ENCODE measurements at places on chromosomes 5 and 9.

DNA sequence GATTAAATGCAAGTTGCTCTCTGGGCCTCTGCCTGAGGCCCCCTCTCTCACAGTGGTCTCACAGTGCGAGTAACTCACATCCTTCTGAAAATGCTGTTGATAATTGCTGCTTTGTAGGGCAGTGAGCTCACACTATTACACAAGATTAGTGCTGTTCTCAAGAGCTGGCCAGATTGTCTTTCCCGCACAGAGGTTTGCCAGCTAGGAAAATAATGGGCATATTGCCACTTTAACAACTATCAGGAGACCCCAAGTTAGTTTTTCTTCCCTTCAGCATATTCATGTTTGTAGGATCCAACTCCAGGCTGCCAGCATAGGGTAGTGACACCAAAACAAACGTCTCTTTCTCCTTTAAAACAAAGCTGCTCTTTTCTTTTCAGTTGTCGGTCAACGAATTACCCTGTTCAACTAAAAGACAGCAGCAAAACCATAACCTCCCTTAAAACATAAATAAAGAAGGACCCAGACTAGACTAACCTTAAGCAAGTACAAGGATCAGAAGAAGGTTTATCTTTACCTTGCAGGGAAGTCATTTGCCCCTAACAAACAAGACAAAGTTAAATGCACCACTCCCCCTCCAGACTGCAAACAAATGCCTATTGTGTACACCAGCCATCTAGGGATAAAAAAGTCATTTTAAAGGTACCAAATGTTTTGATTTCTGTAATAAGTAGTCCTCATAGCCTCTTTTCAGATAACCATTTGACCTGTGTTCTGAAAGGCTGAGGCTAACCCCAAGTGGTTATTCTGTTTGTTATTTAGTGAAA, 91.4 kb downstream of the VCAN start:
- peak overlapping the region; percentile 51 for H3K27ac ChIP-seq
- no peaks in the 10 kb centered on the region for H3K36me3 ChIP-seq
- no peak for DNase-seq
- H3K4me1 ChIP-seq, result no peaks in the 10 kb centered on the region

DNA sequence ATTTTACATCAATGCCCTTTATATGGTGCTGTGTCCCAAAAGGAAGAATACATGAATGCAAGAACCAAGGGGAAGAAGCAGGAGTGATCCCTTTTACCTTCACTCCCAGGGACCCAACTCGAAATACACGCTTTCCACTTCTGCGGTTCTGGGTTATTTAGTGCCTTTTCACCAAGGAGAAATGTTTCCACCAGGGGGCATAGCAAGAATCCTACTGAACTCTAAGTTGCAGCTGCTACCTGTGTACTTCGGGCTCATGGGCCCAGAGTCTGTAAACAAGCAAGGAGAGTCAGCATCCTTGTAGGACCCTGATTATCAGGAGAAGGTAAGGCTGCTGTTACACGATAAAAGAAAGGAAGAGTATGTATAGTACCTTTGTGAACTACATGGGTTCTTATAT, 45.7 kb downstream of the DPYSL3 start:
- no peaks in the 10 kb centered on the region for H3K27me3 ChIP-seq
- no peaks in the 10 kb centered on the region for H3K36me3 ChIP-seq
- no peaks in the 10 kb centered on the region for H3K4me1 ChIP-seq
- no peak for DNase-seq

DNA sequence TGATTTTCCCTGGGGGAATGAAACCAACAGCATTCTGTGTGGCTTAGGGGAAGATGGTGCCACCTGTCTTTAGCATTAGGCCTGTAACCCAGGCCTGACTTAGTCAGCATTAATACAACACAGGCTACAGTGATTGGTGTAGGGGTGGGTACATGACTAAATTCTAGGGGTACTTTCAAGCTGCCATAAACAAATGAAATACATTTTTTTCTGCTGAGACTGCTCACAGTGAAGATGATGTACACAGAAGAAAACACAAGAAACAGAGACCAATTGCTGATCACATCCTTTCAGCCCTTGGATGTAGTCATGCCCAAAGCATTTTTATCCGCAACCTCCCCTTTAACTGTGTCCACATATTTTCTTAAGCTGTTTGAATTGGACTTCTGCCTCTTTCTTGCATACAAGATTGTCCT, 527.2 kb downstream of the KCTD16 start:
- H3K4me1 ChIP-seq, result no peaks in the 10 kb centered on the region
- no peaks in the 10 kb centered on the region for H3K36me3 ChIP-seq
- no peaks in the 10 kb centered on the region for H3K27me3 ChIP-seq
- DNase-seq, result no peak
- no peak overlapping the region for H3K27ac ChIP-seq

GRCh38 chr5:10243660-10244240, 5.9 kb downstream of the ATPSCKMT start:
- no peaks in the 10 kb centered on the region for H3K27me3 ChIP-seq
- peaks cover 1% of the 10 kb centered on the region for H3K36me3 ChIP-seq
- H3K4me1 ChIP-seq, result peaks cover 2% of the 10 kb centered on the region
- no peak overlapping the region for H3K27ac ChIP-seq
- no peak overlapping the region for H3K4me3 ChIP-seq
- DNase-seq, result no peak

DNA sequence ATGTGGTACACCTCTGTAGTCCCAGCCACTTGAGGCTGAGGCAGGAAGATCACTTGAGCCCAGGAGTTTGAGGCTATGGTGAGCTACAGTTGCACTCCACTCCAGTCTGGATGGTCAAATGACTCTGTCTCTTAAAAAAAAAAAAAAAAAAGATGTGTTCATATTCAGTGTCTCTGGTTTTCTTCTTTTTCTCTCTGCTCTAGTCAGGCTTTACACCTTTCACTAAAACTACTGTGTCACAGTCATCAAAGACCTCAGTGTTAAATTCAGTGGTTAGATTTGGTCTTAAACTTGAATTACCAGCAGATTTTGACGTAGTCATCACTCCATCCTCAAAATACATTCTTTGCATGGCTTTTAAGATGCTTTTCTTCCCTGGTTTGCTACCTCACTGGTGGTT, 28.8 kb downstream of the NAA35 start:
- H3K4me3 ChIP-seq, result no peak overlapping the region
- no peaks in the 10 kb centered on the region for H3K27me3 ChIP-seq
- no peak for DNase-seq
- H3K36me3 ChIP-seq, result peaks cover 30% of the 10 kb centered on the region
- H3K4me1 ChIP-seq, result no peaks in the 10 kb centered on the region

DNA sequence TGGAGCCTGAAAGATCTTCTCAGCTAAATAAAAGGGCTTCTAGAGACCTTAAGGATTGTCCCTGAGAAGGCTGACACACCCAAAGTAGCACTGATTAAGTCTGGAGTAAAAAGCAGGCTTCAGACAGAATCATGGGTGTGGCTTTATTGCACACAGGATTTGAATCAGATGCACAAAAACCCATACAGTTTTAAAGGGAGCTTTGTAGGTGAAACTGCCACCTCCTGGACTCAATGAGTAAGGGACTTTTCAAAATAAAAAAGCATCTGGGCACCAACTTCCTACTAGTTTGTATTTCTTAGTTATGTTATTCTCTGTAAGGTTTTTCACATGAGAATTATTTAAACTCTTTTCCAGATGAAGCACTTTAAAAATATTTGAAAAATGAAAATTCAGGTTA, 129.4 kb downstream of the EDIL3 start:
- no peak overlapping the region for H3K27ac ChIP-seq
- no peaks in the 10 kb centered on the region for H3K27me3 ChIP-seq
- H3K4me1 ChIP-seq, result peaks cover 12% of the 10 kb centered on the region
- no peak for DNase-seq
- no peaks in the 10 kb centered on the region for H3K36me3 ChIP-seq

- H3K36me3 ChIP-seq, result no peaks in the 10 kb centered on the region
- no peaks in the 10 kb centered on the region for H3K4me1 ChIP-seq
- no peaks in the 10 kb centered on the region for H3K27me3 ChIP-seq
- no peak overlapping the region for H3K27ac ChIP-seq
Observed at GRCh38 chr5:180114304-180115003, 42.9 kb upstream of the RNF130 start.

DNA sequence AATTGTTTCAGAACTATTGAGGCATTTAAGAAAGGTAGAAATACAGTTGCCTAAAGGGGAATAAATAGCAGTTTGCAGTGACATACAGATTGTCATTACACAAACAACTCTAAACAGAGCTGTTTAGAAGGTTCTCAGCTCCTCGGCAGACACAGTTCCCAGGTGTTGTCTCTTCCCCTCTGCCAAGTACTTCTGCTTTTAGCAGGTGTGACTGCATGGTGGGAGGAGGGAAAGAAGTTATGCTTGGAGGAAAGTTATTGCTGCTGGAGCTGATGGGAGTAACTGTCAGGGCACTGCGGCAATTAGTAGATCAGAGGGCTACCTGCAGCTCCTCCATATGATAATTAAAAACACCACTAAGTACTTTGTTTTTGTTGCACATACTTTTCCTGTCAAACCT, 14.5 kb downstream of the EDIL3 start:
- H3K36me3 ChIP-seq, result no peaks in the 10 kb centered on the region
- no peaks in the 10 kb centered on the region for H3K4me1 ChIP-seq
- H3K4me3 ChIP-seq, result no peak overlapping the region
- H3K27me3 ChIP-seq, result no peaks in the 10 kb centered on the region
- H3K27ac ChIP-seq, result no peak overlapping the region

DNA sequence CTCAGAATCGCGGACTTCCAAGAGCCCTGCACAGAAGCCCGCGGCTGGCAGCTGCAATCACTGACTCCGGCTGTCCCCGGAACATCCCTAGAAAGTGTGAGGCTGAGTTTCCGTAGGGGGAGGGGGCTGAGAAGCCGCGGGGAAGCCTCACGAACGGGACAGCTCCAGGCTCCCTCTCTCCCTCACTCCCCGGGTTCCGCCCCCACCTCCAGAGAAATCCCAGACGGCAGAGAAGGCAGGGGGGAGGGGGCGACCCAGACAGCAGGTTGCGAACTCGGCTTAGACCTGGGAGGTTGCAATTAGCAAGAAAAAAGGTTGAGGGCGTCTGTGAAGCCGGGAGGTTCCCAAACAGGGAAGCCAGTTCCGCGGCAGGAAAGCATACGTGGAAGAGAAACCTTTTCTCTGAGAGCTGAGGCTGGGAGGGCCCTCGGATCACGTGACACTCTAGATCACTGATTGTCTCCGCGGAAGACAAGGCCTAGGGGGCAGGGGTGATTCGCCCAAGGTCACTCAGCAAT, 73.8 kb upstream of the CPLX2 start:
- peaks cover 18% of the 10 kb centered on the region for H3K27me3 ChIP-seq
- no peaks in the 10 kb centered on the region for H3K4me1 ChIP-seq
- no peak overlapping the region for H3K27ac ChIP-seq
- H3K4me3 ChIP-seq, result no peak overlapping the region
- H3K36me3 ChIP-seq, result no peaks in the 10 kb centered on the region
- no peak for DNase-seq

DNA sequence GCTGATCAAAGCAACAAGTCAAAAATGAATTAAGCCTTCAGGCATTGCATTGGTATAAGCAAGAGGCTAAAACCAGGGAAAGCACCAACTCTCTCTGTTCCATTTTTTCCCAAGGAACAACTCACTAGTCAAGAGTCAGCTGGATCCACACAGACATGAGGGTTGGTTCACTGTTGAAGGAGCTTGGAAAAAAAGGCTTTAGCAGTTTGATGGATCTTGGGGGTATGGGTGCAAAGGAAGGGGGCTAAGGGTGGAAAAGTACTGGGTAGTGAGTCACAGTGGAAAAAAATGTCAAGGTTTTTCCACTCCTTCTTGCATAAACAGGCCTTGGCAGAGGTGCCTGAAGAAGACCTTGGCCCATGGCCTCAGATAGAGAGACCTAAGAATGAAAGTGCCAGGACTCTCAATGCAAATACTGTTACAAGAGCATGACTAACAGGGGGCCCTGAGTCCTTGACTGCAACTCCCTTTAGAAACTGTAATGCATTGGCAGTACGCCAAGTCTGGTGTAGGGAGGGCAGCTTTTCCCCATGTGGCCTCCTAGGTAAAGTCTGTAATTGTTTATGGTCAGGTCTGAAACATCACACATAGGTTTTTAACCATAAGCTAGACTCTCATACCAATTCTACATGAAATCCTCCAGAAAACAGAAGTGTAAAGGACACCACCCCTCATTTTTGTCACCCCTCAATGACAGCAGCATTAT, 23.7 kb downstream of the ACTL7A start:
- peaks cover 78% of the 10 kb centered on the region for H3K36me3 ChIP-seq
- H3K27ac ChIP-seq, result no peak overlapping the region
- H3K4me3 ChIP-seq, result no peak overlapping the region
- DNase-seq, result no peak
- H3K4me1 ChIP-seq, result no peaks in the 10 kb centered on the region
- no peaks in the 10 kb centered on the region for H3K27me3 ChIP-seq

GRCh38 chr5:124287813-124288212, 458.6 kb downstream of the ZNF608 start:
- H3K27me3 ChIP-seq, result no peaks in the 10 kb centered on the region
- H3K4me1 ChIP-seq, result peaks cover 20% of the 10 kb centered on the region
- no peak for DNase-seq
- H3K4me3 ChIP-seq, result no peak overlapping the region

DNA sequence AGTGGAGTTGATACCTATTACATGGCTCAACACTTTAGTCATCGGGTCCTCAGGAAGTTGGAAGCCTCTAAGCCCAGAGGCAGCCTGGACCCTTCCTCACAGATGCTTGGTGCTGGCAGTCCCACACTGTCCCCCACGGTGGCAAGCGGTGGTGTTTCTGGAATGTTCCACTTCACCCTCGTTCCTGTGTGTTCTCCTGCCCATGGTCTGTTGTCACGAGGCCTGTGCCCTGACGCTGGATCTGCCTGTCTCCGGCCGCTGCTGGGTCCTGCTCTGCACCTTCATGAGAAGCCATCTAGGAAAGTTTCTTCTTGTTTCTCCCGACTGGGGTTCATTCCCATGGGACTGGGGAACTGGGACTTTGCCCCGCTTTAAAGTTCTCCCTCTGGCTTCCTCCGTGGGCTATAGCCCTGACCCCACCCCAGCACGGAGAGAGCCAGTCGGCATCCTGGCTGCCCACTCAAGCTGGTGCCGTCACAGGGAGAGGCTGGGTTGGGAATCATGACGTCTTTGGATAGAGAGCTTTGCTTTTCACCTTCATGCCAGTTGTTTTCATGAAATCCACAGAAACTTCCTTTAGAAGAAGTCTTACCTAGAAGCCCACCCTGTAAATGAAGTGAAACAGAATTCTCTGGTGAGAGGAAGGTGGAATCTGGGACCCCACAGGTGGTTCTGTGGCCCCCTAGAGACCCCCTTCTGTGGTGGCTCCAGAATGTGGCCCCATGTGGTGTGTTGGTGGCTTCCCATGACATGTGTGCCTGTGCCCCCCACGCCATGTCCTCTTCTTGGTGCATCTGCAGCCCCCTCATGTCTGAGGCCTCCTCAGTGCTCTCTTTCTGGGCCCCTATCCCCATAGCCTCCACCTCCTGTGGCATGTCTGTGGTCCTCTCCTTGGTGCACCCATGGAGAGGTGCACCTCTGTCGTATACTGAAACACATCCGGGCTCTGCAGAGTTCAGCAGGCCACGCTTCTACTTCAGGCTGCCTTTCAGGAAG, 43.8 kb downstream of the TRIP13 start:
- H3K36me3 ChIP-seq, result no peaks in the 10 kb centered on the region
- H3K27ac ChIP-seq, result no peak overlapping the region
- H3K4me1 ChIP-seq, result no peaks in the 10 kb centered on the region

GRCh38 chr9:33273266-33273971, 8.6 kb downstream of the CHMP5 start:
- H3K36me3 ChIP-seq, result peaks cover 88% of the 10 kb centered on the region
- no peak for DNase-seq
- no peaks in the 10 kb centered on the region for H3K4me1 ChIP-seq

- H3K4me3 ChIP-seq, result no peak overlapping the region
- H3K36me3 ChIP-seq, result no peaks in the 10 kb centered on the region
Observed at GRCh38 chr5:143583409-143583808, 179.9 kb upstream of the NR3C1 start.

GRCh38 chr5:38948501-38948900, 102.7 kb downstream of the OSMR start:
- H3K27ac ChIP-seq, result peak overlapping the region; percentile 7
- H3K36me3 ChIP-seq, result peaks cover 81% of the 10 kb centered on the region
- no peaks in the 10 kb centered on the region for H3K27me3 ChIP-seq
- no peak overlapping the region for H3K4me3 ChIP-seq
- no peaks in the 10 kb centered on the region for H3K4me1 ChIP-seq
- no peak for DNase-seq

Data from tibial artery (tissue), 4 donors.